ENCODE measurements at places on chromosomes 13 and 19.

DNA sequence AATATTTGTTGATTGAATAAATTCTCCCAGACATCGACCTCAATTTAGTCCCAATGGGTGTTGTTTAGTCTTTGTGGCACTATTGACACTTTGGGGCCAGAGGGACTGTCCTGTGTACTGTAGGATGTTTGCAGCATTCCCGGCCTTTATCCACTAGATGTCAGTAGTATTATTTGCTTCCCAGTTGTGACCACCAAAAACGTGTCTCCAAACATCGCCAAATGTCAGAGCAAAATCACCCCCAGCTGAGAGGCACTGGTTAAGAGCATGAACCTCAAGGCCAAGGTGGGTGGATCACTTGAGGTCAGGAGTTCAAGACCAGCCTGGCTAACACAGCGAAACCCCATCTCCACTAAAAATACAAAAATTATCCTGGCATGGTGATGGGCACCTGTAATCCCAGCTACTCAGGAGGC is 15.4 kb downstream of the NLRP12 start:
- no peak for DNase-seq

DNA sequence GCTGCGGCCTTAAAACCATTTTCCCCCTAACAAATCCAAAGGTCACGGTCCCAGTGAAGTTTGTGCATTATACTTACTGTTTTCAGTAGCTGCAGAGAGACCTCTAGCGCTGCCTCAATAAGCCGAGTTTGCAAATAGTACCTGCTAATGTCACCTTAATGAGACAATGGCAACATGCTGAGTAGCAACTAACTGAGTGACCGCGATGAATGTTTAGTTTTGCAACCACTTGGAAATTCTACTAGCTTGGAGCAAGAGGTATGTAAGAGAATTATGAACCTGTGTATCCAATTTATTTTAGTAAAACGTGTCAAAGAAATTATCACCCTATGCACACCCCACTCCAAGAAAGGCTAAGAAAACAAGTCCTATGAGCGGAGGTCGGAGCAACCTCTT is 1.2 kb downstream of the KPNA3 start:
- no peak for DNase-seq

DNA sequence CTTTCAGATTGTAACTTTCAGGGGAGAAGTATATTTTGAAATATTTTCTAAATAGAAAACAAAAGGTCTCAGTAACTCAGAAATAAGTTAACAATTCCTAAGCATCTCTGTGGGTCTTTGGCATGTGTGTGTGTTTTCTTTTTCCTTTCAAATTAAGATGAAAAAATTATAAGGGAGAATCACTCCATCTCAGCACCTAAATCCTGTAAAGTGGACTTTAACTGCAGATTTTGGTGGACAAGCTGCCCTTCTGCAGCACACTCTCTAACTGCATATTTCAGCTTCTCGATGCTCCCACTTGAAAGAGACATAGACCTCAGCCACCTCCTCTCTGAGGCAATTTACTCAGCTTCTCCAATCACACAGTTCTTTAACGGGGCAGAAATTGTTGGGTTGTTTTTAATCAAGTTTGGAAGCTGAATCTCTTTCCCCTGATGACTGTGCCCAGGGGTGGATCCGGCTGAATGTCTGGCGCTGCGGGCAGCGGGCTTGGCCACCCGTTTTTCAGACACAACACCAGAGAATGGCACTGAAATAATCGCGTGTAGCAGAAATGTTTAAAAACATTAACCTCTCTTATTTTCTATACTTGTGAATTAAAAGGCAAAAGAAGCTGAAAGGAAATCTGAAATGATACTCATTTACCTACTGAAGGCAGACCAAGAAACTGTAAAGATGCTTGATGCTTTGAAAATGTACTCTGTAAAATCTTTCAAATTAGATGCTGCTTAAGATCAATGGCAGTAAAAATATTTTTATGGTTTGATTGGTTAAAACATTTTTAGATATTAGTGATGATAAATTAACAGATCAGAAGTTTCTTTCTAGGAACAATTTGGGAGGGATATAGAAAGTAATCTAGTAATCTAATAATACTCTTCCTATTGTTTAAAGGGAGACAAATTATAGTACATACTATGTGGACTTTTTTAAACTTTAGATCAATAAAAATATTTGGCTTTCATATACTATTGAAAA is 12.4 kb downstream of the ZIC2 start:
- DNase-seq = no peak

DNA sequence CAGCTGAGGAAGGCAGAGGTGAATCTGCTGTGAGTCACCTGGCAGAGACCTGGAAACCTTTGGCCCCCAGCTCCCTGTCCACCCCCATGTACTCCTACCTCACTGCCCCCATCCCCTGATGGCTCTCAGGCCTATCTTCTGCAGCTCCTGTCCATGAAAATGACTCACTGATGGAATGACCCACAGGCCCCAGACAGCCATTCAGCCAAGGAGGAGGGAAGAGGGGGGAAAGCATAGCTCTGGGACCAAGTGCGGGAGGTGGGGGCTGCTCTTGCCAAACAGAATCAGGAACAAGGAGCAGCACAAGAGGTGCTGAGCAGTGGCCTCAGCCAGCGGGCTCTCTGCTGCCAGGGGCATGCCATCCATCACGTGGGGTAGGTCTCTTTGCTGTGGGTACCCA is 111.4 kb upstream of the C1QTNF9B start:
- no peak for DNase-seq

Data from activated B cell treated with CpG ODN at 0.5 μM for 24 hours (primary cell).